Activated CD4-positive, alpha-beta T cell treated with anti-CD3 and anti-CD28 coated beads, Interleukin-2, amount 50 U/mL, for 16 hours (primary cell): ENCODE measurements at places on chromosomes 16 and 17.

DNA sequence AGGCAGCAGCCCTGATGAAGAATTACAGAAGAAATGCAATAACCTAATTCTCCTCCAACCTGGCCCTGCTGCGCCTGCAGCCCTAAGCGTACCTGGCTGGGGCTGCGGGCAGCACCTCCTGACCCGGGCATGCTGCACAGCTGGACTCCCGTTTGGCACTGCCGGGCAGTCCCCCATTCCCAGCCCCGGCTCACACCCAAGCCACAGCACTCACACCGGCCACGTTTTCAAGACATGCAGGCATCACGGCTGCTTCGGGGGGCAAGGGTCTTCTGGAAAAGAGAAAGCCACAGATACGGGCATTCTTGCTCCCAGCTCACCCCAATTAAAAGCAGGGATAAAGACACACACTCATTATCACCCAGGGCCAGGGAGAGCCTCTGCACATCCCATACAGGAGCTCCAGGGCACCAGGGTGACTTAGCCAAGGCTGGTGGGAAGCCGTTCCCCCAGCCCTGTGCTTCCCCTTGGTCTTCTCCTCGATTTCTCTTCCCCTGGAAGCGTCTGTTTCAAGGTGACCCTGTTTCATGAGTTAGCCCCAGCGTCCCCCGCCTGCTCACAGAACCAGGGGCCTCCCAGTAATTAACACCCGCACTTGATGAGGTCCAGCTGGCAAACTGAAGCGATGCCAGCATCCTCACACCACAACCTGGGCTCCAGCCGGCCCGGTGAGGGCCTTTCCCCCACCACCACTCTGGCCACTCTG, 216.7 kb downstream of the C16orf78 start:
- no peak for DNase-seq

DNA sequence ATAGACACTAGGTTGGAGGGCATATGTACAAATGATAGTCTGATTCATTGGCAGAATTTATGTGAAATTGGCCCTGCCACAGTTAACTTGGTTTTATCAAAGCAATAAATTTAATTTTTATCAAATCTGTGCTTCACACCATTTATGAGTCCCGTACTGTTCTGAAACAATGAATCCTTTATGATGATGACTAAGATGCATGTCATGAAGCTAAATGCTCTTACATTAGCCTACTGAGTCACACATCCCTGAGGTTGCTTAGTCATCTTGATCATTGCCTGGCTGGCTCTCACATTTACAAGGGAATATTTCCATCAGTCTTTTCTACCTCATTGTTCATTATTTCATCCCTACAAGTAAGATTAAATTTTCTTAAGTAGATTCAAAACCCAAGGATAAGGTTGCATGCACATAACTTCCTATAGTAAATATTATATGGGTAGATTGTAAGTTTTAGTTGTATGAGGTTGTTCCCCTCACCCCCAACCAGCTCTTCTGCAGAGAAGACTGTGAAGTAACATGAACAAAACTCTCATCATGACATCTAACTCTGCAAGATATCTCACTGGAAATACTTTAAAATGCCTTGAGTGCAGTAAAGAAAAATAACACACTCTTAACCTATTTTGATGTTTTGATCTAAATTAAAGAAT, 170.7 kb downstream of the CYB561 start:
- peak; percentile 67 for DNase-seq

GRCh38 chr17:6936370-6937028, 59.4 kb upstream of the ALOX12 start:
- no peak for DNase-seq

- DNase-seq = peak; percentile 4
Measured at GRCh38 chr16:26672206-26672605, 394.5 kb upstream of the C16orf82 start.

GRCh38 chr17:67742025-67742424, 24.3 kb downstream of the NOL11 start:
- DNase-seq = no peak

- DNase-seq = no peak
Measured at GRCh38 chr17:81342269-81343070, 47.4 kb upstream of the SLC38A10 start.

DNA sequence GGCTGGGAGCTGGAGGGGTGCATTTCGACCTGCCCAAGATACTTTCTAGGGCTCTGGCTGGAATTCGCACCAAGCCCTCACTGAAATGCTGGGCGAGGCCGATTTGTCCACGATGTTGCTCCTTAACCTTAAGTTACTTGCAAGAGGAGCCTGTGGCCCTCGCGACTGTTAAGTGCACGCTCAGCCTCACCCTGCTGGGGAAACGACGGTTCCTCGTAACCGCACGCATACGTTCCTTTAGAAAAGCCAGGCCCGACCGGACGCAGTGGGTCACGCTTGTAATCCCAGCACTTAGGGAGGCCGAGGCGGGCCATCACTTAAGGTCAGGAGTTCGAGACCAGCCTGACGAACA, 607 bp upstream of the NCOR1 start:
- peak; percentile 28 for DNase-seq

- no peak for DNase-seq
Measured at GRCh38 chr17:67663457-67663856, 54.3 kb upstream of the NOL11 start.

DNA sequence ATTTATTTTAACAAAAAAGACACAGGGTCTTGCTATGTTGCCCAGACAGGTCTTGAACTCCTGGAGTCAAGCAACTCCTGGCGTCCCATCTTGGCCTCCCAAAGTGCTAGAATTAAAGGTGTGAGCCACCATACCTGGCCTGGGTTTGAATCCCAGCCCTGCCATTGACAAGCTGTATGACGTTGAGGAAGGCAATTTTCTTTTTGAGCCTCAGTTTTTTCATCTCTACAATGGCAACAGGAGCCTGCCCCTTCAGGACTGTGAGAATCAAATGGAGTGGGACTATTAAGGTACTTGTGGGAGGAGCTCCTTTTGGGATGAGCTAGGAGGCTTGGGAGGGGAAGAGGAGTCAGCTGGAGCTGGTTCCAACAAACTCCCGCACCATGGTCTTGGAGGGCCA, 6.2 kb downstream of the RARA start:
- no peak for DNase-seq
